Lung microvascular endothelial cell (primary cell): ENCODE measurements at places on chromosomes 1 and 21. TPM values are rescaled to one million over a fixed set of nuclear protein-coding genes. Genes with fewer than 3 reads are reported as not detected.

KRTAP20-3 gene
- not detected in 2 replicates for total RNA-seq

DNA sequence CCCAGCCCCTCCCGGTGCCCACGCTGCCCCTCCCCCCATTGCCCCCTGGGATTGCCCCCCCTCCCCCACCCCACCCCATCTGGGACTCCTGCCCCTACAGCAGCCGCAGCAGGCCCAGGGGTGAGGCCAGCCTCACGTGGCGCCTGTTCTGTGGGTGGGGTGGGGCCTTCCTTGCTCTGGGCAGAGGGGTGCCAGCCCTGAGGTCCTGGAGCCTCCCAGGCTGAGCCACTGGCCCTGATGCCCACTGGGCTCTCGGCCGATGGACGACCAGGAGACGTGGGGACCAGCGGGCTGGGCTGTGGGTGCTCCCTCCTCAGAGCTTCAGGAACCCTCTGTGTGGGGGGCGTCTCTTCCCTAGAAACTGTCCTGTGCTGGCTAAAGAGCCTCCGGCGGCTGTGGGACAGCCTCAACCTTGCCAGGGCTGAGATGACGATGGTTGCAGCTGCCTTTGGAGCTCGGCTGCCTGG, 5.8 kb upstream of the C1orf159 start:
- DNase-seq: no peak

DNA sequence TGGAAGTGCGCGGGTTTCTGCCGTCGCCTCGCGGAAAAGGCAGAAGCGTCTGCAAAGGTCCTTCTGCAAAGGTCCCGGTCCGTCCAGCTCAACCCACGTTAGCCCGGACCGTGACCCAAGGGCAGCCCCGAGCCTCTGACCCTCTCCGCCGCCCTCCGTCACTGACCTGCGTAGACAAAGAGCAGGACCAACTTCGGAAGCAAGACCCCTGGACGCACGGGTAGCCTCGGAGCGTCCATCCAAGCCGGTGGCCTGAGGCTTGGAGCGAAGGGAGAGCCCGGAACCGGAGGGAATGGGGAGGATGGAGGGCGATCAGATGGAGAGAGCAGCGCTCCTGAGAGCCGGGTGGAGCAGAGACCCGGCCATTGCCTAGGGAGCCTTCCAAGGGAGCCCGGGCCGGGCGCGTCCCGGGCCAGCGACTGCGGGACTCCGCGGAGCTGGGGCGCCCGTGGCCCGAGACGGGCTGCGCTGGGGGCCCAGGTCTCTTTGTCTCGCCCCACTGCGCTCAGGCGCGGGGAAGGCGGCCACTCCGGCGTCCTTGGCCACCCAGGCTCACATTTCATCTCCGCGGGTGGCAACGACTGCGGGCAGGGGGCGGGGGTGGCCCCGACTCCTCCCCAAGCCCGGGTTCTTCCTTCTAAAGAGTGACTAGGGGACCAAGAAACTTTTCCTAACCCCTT, at the start of gene CYYR1:
Gene CYYR1, minus strand, starts transcription at position 585 of the 680 bp plus-strand sequence. Its CDS starts 346 bp downstream, at position 239.
- no peak for DNase-seq

- no peak for DNase-seq
Observed at GRCh38 chr21:44867999-44868700, 5.3 kb downstream of the PTTG1IP start.

DEPDC1 gene
- total RNA-seq: 1.8 and 7.6 TPM in 2 replicates

ASTN1 gene
- total RNA-seq: not detected in 2 replicates

PLEKHN1 gene
- under 0.01 and 0.22 TPM in 2 replicates for total RNA-seq

AADACL4 gene
- not detected in 2 replicates for total RNA-seq

DNA sequence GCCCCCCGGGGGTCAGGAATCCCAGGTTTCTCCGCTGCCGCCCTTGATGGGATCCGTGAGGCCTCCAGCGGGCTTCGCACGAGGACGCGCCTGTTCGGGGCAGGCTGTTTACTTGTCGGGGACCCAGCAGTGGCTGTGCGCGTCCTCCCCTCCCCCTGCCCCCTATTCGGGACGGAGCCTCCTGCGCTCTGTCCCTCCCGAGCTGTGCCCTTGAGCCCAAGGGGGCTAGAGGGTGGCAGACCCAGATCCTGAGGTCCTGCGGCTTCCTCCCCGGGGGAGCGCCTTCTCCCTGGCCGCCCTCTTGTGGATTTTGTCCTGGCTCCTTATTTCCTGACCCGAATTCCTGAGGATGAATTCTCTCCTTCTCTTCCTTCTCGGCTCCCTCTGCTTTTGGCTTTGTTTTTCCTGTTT, 38.4 kb downstream of the PIK3CD start:
- peak; percentile 34 for DNase-seq

PYHIN1 gene
- total RNA-seq: not detected in 2 replicates
